CD4-positive, CD25-positive, alpha-beta regulatory T cell (primary cell): ENCODE measurements at places on chromosomes 5 and 9. TPM values are rescaled to one million over a fixed set of nuclear protein-coding genes. Genes with fewer than 3 reads are reported as not detected.

The TAF11L5 gene
- not detected for polyA plus RNA-seq

The CTNND2 gene
- not detected for polyA plus RNA-seq

The CTNNAL1 gene
- polyA plus RNA-seq, result 3.4 TPM

The ADRB2 gene
- 1.4 TPM for polyA plus RNA-seq

The FAM221B gene
- polyA plus RNA-seq, result not detected

The GABRA6 gene
- not detected for polyA plus RNA-seq

The ZNF622 gene
- 51.8 TPM for polyA plus RNA-seq

The LRRTM2 gene
- 0.07 TPM for polyA plus RNA-seq

The PCDHGA11 gene
- not detected for polyA plus RNA-seq

The SPATA31E1 gene
- not detected for polyA plus RNA-seq

The FCN2 gene
- polyA plus RNA-seq, result not detected

The LURAP1L gene
- polyA plus RNA-seq, result not detected

The BARHL1 gene
- polyA plus RNA-seq, result not detected

The C1QTNF2 gene
- not detected for polyA plus RNA-seq

The OGN gene
- polyA plus RNA-seq, result 0.30 TPM

The SV2C gene
- not detected for polyA plus RNA-seq
